CD8-positive, alpha-beta T cell (primary cell): ENCODE measurements at places on chromosomes 11 and 22.

GRCh38 chr11:15843309-15843872, 513.0 kb downstream of the SOX6 start:
- no peak for DNase-seq

- peak; percentile 60 for DNase-seq
These were observed 2.7 kb downstream of the SIK3 start for GRCh38 chr11:117095284-117096161.

DNA sequence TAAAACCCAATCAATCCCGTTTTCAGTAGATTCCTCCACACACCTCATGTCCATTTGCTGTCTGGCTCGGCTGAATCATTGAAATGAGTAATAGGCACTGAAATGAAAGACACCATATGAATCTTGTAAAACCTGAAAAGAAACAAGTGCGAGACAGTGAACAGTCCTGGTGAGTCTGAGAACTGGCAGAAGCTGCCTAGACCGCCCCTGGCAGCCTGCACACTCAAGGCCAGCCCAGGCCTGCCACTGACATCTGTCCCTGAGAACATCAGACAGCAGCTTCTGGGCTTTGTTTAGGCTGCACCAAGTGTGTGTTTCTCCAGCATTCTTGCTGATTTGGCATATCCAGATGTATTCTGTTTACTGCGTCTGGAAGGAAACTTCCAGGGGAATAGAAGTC, 44.8 kb downstream of the ENDOD1 start:
- no peak for DNase-seq

DNA sequence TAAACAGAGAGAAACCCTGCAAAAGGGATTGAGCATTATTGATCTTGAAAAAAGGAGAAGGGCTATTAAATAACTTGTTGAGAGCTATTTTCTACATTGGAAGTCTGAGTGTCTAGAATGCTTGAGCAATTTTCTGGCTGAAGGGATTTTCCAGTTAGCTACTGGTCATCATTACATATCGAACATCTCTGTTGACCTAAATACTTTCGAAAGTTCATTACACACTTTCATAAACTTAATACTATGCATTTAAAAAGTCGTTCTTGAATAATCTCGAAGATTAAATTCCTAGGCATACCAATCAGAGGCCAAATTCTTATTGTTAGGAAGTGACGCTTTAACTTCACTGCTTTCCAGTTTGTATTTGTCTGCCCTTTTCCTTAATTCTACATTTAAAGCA, 13.7 kb downstream of the ETS1 start:
- no peak for DNase-seq

GRCh38 chr11:75350743-75351540, 519 bp downstream of the ARRB1 start:
- peak; percentile 71 for DNase-seq

DNA sequence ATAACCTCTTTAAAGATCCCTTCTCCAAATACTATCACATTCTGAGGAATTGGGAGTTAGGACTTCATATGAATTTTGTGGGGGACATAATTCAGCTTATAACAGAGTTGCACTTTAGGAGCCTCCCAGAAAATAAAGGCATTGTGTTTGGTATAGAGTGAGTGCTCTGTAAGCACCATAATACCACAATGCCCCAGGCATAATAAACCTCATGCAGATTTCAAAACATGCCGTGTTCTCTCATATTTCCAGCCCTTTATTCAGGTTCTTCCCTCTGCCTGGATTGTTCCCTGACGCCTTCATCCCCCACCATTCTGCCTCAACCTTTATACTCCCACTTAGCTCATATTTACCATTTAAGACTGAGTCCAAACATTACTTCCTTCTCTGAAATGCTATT, 398.8 kb upstream of the FAT3 start:
- no peak for DNase-seq

DNA sequence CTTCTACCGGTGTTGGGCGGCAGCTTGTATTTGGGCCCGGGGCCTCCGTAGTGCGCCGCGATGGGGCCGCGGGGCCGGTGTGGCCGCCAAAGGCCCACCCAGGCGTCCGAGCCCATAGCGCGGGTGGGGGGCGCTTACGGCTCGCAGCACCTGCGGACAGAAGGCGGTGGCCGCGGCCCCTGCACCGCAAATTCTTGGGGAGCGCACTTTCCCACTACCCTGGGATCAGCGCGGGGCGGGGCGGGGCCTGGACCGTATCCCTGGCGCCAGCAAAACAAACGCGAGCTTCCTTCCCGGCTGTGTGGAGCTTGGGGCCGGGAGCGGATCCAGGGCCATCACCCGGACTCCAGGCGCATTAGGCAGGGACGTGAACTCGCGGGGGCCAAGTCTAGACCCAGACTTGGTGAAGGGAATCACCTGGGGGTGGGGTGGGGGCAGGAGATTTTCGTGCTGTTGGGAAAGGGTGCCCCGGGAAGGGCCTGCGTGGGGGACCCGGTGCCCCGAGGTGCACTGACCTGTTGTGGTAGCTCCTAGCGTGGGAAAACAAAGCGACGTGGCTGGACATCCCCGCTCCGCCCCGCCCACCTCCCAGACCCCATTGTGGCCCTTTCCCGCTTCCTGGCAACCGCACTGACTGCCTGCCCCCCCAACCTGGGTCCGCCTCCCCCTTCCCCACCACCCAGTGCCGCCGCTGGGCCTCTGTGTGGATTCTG, 2.3 kb upstream of the TYMP start:
- DNase-seq = no peak

DNA sequence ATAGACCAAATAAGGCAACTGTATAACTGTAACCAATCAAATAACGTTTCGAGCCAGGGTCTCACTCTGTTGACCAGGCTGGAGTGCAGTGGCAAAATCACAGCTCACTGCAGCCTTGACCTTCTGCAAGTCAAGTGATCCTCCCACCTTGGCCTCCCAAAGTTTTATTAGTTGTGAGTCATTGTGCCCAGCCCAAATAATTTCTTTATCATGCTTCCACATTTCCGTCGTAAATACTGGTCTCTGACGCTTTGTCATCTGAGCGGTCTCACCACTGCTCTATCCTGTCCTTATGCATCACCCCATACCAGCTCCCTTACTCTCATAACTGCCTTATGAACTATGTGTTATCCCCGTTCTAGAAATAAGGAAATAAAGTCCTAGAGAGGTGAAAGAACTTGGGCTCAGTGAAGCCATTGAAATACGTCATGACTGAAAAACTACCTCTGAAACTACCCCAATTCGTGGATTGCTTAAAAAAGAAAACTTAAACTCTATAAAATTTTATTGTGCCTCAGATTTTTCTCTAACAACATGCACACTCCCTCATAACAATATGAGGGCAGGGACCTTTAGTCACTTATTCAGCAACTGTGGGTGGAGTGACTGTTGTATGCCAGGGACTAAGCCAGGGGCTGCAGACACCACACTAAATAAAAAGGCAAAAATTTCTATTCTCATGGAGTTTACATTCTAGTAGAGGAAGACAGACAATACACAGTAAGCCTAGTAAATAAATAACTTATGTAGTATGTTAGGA, 15.8 kb upstream of the RTN4RL2 start:
- DNase-seq = no peak

DNA sequence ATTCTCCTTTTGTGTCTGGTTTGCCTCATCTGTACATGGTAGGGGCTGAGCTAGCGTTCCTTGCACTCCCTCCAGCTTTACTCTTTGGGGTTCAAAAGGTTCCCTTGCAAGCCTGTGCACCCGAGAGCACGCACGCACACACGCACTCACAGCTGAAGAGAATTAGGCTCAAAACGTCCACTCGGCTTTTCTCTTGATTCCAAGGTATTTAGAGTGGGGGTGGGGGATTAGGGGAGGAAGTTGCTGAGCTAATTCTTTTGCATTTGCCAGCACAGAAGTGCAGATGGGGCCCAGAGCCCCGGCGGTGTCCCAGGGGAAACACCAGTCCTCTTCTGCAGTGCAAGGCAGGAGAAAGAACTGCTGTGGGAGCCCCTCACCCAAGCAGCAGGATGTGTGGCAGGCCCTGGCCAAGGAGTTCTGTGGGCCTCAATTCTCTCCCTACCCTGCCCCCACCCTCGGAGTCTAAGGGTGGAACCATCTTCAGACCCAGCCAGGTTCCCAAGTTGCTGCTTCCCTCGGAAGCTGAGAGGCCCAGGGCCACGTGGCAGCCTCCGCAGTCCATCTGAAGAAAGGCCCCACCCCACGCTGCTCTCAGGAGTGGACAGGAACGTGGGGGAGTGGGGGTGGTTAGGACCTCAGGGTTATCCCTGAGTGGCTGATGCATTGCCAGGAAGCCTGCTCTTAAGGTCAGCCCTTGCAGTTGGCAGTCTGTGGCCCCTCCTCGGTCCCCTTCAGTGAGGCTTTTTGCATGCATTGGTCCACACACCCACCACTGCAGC, 3.8 kb upstream of the KCNQ1OT1 start:
- no peak for DNase-seq

DNA sequence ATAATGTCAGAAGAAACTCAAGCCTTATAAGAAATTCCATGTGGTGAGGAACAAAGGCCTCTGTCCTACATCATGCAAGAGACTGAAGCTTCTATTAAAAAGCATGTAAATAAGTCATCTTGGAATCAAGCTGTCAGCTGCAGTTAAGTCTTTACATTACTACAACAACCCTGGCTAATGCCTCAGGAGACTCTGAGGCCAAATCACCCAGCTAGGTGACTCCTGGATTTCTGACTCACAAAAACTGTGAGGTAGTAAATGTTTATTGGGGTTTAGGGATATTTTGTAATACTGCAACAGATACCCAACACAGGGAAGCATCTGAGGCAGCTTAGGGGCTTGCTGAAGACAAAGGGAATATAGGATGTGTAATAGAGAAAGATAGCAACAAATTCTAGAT, 89.6 kb downstream of the C11orf87 start:
- DNase-seq = no peak

- DNase-seq = no peak
These were observed 34.7 kb downstream of the PARVA start for GRCh38 chr11:12411806-12412727.

- DNase-seq = peak; percentile 63
These were observed 25.3 kb downstream of the DUSP8 start for GRCh38 chr11:1546536-1547466.

GRCh38 chr11:62721994-62722393, 5.3 kb downstream of the HNRNPUL2 start:
- DNase-seq = no peak

GRCh38 chr11:62552485-62553079, 6.0 kb upstream of the AHNAK start:
- no peak for DNase-seq

DNA sequence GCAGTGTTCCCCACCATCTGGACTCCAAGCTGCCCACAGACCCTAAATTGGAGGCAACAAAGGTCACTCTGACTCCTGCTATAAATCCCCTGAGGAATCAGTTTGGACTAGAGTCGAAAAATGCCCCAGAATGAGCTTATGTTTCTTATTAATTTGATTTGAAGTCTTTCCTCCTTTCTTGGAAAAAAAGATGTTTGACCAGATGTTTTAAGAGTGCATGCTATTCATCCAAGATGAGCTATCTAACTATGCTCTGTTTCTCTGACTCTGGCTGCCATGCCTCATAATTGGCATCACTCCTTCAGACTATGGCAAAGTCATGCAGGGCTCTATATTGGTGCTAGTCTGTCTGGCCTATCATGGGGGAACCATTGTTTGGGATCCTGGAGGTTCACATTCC, 174.0 kb downstream of the SPON1 start:
- no peak for DNase-seq
